ENCODE measurements at places on chromosomes 3 and 15. TPM values are rescaled to one million over a fixed set of nuclear protein-coding genes. Genes with fewer than 3 reads are reported as not detected.

Gene RASGRP1
- 0.54 TPM for polyA plus RNA-seq

Gene HRG
- 0.18 TPM for polyA plus RNA-seq

Gene SLC24A5
- polyA plus RNA-seq = 0.14 TPM

Gene B3GALNT1
- 18.2 TPM for polyA plus RNA-seq

Gene SSR3
- 75.6 TPM for polyA plus RNA-seq

Gene GOLGA6L7
- not detected for polyA plus RNA-seq

Gene CCR3
- not detected for polyA plus RNA-seq

Gene MME
- polyA plus RNA-seq = 5.3 TPM

Gene IREB2
- polyA plus RNA-seq = 36.8 TPM

Gene DISP2
- 1.4 TPM for polyA plus RNA-seq

Gene RPL22L1
- polyA plus RNA-seq = 53.2 TPM

Gene GPR27
- polyA plus RNA-seq = 3.2 TPM

Gene ACTRT3
- 2.1 TPM for polyA plus RNA-seq

Gene ZCWPW2
- polyA plus RNA-seq = 2.2 TPM
